ENCODE measurements at places on chromosomes 4 and X.

- no peak for DNase-seq
Measured at GRCh38 chrX:28752330-28752729, 165.1 kb downstream of the IL1RAPL1 start.

- DNase-seq = no peak
Measured at GRCh38 chr4:1174941-1175634, 2.7 kb upstream of the SPON2 start.

GRCh38 chrX:53684415-53685192, 1.9 kb downstream of the HUWE1 start:
- no peak for DNase-seq

- no peak for DNase-seq
Measured at GRCh38 chr4:183288955-183289354, 31.1 kb downstream of the CLDN22 start.

DNA sequence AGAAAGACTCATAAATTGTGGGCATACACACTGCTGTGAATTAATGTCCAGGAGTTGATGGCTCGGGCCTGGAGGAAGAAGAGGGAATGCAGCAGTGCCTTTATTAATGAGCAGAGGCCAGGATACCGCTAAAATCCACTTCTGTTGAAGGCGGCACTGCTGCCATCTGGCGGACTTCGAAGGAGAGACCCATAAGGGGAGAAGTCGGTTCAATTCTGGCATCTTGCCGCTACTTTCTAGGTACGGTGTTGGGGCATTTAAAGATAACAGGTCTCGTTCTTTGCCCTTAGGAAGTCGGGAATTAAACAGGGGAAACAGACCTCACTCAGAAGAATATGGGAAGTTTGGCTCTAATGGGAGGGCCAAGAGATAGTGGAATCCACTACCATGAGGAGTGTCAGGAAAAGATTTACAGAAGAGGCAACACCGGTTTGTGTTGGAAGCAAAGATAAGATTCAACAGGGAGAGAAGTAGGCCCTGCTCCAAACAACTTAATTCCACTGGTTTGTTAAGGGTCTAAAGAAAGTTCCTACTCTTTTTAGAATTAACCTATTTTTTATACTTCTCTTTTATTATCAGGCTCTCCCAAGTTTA, 133.6 kb upstream of the GIMD1 start:
- peak; percentile 73 for DNase-seq

- DNase-seq = no peak
Measured at GRCh38 chr4:151004222-151004621, 10.9 kb downstream of the LRBA start.

- no peak for DNase-seq
Measured at GRCh38 chrX:112457788-112458187, 221.9 kb downstream of the LHFPL1 start.

GRCh38 chr4:171954650-171955049, 141.4 kb downstream of the GALNTL6 start:
- no peak for DNase-seq

- no peak for DNase-seq
Measured at GRCh38 chr4:110294165-110294564, 95.8 kb upstream of the ELOVL6 start.

GRCh38 chr4:77127215-77127614, 29.8 kb upstream of the CCNG2 start:
- no peak for DNase-seq

GRCh38 chr4:38155589-38156294, 195.5 kb downstream of the PTTG2 start:
- DNase-seq = no peak

- no peak for DNase-seq
Measured at GRCh38 chrX:69299285-69299684, 134.0 kb upstream of the PJA1 start.

DNA sequence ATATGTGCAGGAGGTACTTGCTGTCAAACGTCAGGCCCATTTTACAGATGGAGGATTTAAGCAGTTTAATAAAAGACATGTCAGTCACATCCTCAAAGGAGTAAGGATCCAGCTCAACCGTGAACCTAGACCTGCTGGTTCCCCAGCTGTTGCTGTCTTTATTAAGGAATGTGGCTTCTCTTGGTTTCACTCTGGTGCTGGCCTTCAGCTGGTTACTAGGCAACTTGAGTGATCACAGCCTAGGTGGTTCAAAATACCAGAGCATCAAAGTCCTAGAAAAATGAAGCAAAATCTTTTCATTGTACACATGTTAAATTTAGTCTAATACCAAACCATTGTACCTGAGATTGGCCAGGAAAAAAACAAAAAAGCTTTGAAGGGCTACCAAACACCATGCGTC, 32.7 kb upstream of the GLRA2 start:
- no peak for DNase-seq

DNA sequence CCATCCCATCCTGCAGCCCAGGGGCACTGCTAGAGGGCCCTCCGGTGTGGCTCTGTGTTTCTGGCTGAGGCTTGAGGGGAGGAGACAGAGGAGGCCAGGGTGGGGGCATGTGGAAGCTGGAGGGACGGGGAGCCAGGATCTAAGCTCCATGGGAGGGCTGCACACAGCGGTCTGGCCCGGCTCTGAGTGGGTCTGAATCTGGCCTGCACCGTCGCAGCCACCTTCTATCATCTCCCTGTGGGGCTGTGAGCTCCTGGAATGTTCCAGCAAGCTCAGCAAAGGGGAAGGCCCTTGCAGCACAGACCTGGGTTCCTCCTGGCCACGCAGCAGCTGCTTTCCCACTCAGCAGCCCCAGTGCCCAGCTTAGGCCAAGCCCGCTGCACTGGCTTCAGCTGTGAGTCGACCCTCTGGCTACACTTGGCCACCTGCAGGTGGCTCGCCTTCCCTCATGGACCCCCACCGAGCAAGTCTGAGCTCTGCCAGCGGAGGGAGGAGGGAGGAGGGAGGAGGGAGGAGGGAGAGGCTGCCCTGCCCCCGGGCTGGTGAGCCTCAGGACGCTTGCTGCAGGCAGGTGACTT, 5.3 kb downstream of the NKX1-1 start:
- DNase-seq = no peak

GRCh38 chr4:147285751-147286150, 195.1 kb upstream of the EDNRA start:
- no peak for DNase-seq

DNA sequence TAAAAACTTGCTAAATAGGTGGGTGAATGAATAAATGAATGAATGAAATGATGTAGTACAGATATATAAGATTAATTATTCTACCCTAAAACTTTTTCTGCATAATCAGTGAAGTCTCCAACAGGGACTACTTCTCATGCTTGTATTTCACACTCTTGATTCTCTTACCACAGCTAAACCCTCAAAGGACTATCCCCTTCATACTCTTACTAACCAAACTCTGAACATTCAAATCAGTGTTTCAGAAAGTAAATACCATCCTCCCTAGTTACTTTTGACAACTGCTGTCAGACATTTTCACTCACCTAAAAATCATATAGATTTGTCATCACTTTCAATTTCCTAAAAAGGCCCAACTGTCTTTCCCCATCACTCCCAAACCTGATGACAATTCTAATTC, 234.3 kb upstream of the HHIP start:
- DNase-seq = no peak

GRCh38 chr4:168188754-168189153, 96.4 kb downstream of the ANXA10 start:
- DNase-seq = no peak

- DNase-seq = no peak
Measured at GRCh38 chrX:136397001-136397400, 90.7 kb upstream of the BRS3 start.

- DNase-seq = no peak
Measured at GRCh38 chrX:7100022-7100421, 47.5 kb upstream of the STS start.

DNA sequence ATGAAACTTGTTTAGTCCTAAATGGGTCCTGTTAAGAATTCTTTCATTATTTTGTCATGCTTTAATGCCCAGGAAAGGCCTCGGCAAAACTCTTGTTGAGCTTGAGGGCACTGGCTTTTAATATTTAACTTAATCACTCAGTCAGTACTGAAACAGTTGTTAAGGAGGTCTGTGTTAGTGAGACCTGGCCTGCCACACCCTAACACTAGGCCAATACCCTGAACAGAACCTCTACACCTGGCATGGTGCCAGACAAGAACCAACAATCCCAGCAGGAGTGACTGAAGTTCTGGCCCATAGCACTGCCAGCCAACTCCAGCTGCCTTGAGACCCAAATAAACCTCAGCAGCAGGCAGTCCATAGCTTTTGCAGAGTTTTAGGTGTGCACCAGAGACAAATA, 85.7 kb upstream of the ITM2A start:
- DNase-seq = no peak

GRCh38 chrX:19904778-19905367, 17.5 kb upstream of the SH3KBP1 start:
- DNase-seq = peak; percentile 8

GRCh38 chr4:71584585-71584984, 199.3 kb downstream of the GC start:
- DNase-seq = no peak

- no peak for DNase-seq
Measured at GRCh38 chrX:38940547-38940946, 139.3 kb downstream of the MID1IP1 start.

DNA sequence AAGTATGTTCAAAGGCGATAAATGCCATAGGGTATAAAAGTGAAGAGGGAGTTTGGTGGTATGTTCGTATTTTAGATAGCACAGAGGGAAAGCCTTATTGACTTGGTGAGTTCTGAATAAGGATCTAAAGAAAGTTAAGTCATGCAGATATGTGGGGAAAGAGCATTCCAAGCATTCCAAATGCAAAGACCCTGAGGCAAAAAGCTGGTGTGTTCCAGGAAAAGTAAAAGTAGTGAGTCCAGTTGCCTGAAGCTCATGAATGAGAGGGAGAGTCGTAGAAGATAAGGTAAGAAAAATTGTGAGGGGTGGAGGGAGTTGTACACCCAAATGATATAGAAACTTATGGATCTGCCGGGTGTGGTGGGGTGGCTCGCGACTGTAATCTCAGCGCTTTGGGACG, 426.7 kb downstream of the RPA4 start:
- no peak for DNase-seq

DNA sequence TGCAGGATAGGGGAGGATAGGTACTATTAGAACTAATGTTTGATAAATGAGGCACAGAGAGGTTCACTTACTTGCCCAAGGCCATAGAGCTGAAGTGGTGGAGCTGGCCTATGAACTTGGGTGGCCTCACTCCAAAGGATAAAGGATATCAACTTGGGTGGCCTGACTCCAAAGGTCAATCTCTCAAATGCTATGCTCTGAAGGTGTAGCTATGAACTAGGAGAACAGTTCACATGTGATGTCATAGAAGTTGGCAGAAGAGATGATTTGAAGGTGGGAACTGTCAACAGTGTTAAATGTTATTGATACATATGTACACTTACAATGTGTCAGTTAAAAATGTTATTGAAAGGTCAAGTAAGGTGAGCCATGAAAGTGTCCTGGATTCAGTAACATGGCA, 6.2 kb upstream of the CHST7 start:
- DNase-seq = no peak

GRCh38 chrX:138877746-138878145, 166.2 kb upstream of the FGF13 start:
- DNase-seq = no peak

DNA sequence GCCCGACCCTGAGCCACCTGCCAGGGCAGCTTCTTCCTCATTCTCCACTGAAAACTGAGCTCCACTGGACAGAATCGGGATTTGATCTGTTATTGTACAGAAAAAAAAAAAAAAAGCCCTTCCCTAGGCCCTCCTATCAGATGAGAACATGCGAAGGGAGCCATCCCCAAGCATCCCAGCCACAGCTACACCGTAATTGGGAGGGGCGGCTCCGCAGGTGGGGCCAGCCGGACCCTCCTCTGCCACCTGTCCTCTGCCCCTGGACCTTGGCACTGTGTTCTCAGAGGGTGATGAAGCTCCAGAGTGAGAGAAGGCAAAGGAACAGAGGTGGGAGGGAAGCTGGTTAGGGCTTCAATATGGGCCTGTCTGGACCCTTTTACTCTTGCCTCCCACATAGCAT, 240.0 kb upstream of the PSAPL1 start:
- no peak for DNase-seq

- no peak for DNase-seq
Measured at GRCh38 chr4:25466966-25467697, 90.1 kb downstream of the ANAPC4 start.

- DNase-seq = no peak
Measured at GRCh38 chr4:119246177-119246733, 33.7 kb downstream of the USP53 start.

DNA sequence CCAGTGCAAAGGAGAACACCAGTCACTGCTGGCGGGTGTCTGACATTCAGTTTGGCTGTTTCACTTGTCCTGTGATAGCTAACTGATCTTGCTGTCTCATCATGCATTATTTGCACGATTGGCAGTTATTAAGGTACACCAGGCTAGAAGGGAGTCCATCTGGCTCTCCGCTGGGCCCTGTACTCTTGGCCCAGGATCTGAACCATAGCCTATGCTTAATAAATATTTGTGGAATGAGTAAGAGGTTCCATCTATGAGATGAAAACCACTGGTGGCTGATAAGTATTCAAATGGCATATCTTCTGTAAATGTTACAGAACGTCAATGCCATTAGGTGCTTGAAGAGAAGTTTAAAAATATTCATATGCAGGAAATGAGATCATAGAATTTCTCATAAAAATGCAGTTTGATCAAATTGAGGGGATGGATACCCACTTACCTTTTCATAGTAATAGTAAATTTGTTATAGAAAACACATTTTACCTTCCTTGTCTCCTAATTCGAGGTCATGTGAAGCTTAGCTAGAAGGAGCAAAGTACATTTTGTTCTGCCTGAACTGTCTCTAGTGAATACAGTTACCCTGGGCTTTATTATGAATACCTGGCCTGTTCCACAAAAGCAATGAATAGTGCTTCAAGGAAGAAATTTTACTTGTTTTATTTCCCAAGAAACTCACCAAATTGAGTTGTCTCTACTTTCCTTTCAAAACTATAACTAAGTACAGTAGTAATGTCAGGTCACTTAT, 213.5 kb downstream of the CBR4 start:
- no peak for DNase-seq

- no peak for DNase-seq
Measured at GRCh38 chrX:121504153-121504552, 456.7 kb downstream of the GLUD2 start.

DNA sequence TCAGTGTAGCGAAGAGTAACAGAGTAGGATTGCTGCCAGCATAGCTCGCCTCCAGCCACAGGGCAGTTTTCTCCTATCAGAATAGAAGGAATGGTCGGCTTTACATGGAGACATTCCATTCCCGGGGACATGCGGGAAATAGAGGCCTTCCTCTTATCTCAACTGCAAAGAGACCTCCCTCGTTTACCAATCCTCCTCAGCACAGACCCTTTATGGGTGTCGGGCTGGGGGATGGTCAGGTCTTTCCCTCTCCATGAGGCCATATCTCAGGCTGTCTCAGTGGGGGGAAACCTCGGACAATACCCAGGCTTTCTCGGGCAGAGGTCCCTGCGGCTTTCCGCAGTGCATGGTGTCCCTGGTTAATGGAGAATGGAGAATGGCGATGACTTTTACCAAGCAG, 285.0 kb downstream of the ASMT start:
- no peak for DNase-seq

- DNase-seq = no peak
Measured at GRCh38 chr4:151721466-151721865, 39.3 kb downstream of the GATB start.

- no peak for DNase-seq
Measured at GRCh38 chr4:81213671-81214070, 1.4 kb downstream of the PRKG2 start.
